ENCODE measurements at places on chromosomes 3 and 15.

DNA sequence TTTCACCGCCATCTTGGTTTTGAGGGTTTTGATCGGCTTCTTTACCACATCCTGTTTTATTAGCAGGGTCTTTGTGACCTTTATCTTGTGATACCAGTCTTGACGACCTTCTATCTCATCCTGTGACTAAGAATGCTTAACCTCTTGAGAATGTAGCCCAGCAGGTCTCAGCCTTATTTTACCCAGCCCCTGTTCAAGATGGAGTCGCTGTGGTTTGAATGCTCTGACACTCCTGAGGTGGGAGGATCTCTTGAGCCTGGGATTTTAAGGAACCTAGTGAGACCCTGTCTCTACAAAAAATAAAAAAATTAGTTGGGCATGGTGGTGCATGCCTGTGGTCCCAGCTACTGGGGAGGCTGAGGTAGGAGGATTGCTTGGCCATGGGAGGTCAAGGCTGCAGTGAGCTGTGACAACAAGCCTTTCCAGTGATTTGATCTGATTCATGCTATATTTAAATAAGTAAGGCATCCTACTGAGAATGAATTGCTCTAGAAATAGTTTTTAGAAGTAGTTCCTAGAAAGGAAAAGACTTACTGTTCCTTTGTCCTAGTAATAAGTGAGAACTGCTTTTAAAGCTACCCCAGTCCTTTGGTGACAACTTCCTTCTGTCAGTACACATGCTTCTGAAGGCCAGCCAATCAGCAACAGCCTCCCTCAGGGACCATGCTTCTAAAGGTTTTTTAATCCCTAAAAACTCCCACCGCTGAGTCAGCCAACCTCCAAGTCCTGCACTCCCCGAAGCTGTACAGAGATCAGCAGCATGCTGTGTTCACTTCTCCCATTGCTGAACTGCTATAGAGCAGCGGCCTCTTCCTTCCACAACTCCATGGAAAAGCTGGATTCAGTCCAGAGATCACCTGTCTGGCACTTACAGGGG, 9.1 kb upstream of the CEMIP start:
- DNase-seq: no peak

- DNase-seq: no peak
Measured at GRCh38 chr15:101316529-101316928, 21.5 kb upstream of the SNRPA1 start.

DNA sequence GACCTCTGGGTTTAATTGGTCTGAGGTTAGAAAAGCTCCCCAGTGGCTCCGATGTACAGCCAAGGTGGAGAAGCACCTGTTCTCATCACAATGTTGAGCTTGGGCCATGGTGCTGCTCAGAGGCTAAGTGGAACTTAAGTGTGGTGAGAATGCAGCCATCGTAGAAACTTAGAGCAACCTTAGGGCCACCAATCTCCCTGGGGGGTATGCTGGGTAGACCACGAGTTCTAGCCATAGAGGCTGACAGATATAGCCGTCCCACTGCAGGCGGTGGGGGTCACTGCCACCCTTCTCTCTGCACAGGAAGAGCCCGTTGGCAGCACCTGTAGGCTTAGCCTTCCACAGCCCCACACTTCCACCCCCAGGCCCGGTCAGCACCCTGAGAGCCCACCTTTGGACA, 38.0 kb downstream of the MGLL start:
- no peak for DNase-seq

DNA sequence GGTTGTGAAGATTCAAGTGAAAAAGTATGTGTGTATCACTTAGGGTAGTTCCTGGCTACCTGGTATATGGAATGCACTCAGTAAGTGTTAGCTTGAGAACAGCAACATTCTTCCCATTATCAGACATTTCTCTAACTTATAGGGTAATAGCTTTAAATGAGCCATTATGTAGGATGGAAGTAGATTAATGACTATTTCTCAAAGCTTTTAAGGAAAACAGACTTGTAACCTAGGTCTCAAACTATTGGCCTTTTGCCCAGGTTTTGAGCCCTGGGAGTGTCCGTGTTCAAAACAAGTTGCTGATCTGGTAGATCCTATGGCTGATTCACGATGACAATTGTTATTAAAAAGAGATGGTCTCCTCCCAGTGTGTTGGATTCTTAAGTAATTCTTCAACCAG, 129.1 kb upstream of the UMPS start:
- DNase-seq: no peak

DNA sequence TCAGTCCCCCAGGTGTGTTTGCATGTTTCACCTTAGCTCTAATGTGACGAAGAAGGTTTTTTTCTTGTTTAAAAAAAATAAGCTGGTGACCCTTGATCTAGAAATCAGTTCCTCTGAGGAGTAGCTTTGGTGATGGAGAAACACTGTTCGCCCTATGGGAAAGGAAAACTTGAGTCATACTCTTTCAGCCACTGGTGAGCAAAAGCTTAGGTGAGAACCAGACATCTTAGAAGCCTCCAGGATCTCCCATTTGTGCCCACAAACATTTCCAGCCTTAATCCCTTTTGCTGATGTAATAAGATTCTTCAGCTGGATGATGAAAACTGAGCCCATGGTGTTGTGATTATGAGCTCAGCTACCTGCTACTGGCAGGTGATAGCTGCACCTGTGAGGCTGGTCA, 37.8 kb downstream of the SLC27A2 start:
- no peak for DNase-seq

- DNase-seq: no peak
Measured at GRCh38 chr3:77887611-77888010, 847.7 kb downstream of the ROBO2 start.

GRCh38 chr3:113273604-113274378, 62.4 kb downstream of the BOC start:
- DNase-seq: no peak

DNA sequence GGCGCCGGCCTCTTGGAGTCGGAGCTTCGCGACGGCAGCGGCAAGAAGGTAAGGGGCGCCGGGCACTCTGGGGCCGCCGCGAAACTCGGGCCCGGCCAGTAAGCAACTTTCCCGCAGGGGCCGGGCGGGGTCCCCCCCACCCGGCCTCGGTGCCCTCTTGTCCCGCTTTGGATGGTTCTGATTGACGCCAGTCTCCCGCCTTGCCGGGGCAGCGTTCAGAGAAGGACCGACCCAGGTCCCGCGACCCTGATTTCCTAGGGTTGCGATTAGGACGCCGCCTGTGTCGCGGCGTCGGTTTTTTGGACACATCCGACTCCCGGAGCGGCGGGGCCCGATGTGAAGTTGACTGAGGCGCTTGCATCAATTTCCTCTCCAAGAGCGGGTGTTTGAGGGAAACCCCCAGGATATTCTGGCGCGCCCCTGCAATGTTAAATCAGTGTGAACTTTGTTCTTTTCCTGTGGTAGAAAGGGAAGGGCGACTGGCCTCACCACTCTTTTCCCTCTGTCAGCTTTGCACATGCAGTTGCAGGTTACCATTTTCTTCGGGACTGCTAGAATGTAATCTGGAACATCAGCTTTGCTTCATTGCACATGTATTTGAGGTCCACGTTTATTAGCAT, 755 bp downstream of the PDE8A start:
- DNase-seq: no peak

GRCh38 chr15:25937796-25938195, 74.7 kb upstream of the ATP10A start:
- no peak for DNase-seq

Measured in GDM1 (cell line).